ENCODE measurements at places on chromosomes 16 and 17.

DNA sequence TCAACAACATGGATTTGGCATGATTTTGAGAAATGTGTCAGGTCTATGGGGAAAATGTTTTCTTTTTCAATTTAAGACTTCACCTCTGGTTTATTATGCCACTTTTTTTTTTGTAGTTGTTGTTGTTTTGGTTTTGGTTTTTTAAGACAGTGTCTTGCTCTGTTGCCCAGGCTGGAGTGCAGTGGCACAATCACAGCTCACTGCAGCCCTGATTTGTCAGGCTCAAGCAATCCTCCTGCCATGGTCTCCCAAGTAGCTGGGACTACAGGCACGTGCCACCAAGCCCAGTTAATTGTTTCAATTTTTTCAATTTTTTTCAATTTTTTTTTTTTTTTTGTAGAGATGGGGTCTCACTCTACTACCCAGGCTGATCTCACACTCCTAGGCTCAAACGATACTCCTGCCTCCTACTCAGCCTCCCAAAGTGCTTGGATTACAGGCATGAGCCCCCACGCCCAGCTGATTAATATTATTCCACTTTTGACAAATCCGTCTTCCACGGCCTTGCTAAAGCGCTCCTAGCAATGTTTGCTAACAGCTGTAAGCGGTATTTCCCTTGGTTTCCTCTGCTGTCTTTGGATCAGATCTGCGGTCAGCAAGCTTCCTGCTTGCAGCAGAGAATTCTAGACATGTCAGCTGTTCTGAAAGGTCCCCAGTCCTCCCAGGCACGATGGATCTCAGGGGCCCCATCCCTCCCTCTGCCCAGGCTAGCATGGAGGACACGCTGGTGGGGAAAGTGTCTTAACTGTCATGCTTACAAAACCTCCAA lies 7.0 kb upstream of the MILR1 start:
- no peak for DNase-seq

DNA sequence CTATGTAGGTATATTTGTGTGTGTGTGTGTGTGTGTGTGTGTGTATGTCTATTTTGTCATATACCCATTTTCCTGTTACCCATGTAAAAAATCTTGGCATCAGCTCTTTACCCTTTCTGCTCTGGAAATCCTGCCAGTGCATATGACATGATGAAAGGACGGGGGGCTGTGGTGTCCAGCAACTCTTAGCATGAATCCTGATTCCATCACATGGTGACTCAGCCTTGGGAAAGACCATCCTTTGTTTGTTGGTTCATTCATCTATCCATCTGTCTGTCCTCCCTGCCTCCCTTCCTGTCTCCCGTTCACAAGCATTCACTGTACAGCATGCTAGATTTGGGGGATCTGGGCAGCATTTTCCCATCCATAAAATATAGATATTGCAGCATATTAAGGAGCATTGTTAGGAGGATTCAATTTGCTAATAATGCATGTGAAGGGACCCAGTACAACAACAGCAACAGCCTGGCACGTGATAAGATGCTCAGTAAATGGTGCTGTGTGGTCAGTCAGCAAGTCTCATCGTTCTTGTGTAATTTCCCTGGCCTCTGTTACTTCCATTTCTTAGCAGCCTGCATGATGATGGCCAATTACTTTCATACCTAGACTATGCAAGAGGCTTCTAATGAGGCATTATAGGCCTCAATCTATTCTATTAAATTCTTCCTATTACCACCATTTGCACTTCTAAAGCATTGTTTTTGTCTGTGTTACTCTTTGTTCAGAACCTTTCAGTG lies 191.0 kb downstream of the PRKCA start:
- no peak for DNase-seq

DNA sequence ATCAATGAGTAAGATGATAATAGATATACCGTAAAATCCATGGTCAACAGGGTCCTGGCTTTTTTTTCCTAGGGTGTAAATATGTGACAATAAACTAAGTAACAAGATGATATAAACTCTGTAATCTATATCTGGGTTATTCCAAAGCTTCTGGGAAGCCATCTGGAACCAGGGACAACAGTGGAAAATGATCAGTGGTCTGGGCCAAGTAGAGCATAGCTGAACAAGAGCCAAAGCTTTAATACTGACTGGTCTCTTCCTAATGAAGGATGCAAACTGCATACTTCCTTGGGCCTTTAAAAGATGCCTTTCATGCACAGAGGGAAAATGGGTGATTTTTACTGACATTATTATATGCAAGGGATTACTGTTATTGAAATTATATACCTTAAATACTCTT lies 8.9 kb downstream of the CA10 start:
- DNase-seq: no peak

- no peak for DNase-seq
Measured at GRCh38 chr17:63387656-63388340, 58.3 kb downstream of the CYB561 start.

GRCh38 chr17:48259694-48260291 lies 152.2 kb downstream of the SNX11 start:
- DNase-seq: peak; percentile 40

DNA sequence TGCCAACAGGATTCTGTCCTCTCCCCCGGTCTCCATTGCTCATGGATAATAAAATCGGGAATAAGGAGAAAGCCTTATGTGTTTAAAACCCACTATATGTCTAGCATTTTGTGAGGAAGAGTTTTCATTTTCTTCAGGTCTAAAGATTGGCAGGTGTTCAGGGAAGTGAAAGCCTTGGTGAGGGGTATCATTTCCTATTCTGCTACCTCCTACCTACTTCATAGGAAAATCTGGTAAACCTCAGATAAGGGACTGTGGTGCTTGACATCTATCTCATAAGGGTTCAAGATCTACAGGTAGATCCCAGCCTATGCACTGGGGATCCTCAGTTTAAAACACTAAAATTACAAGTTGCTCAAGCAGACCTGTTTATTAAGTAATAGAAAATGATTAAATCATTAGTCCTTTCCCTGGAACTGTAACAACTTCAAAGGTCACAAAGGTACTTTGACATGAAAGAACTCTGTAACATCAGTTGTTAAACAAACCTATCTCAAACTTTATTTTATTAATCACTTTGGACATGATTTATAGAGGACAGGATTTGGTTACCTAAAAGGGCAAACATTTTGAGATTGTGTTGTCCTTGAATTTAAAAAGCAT lies 6.5 kb downstream of the MOSMO start:
- no peak for DNase-seq

DNA sequence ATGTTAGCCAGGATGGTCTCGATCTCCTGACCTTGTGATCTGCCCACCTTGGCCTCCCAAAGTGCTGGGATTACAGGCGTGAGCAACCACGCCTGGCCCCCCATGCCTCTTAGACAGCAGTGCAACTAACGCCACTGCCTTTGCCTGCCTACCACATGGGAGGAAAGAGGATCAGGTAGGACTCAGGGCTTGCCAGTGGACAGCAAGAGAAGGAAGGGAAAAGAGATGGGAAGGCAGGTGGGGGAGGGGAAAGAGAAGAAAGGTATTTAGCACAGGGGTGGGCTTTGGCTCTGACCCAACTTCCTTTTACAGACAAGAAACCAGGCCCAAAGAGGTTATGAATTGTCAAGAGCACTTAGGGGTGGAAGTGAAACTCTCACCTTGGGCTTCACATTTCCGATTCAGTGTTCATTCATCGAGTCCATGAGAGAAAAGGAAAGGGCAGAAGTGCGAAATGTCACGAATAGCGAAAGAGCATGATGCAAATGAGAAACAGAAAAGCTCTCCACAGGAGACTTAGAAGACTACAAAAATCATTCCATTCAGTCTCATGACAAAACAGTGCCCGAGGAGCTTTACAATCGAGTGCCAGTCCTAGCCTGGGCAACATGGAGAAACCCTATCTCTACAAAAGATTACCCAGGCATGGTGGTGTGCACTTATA lies 36.4 kb downstream of the CDK5R1 start:
- DNase-seq: no peak

DNA sequence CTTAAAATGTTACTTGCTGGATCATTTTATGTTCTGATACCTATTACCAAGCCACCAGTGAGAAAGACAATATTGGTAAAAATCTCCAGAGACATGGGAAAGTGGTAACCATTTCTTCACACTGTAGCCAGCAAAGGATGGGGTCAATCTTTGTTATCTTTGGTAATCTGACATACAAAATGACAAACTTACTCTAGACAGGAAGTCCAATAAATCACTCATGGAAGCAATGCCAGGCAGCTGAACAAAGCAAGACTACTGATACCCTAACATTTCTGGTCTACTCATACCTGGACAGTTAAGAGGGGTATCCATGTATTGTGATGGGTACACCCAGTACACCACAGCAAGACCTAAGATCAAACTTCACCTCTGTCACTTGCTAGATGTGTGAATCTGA lies 19.0 kb downstream of the GRB2 start:
- no peak for DNase-seq

- DNase-seq: no peak
Measured at GRCh38 chr17:81523402-81524038, 4.7 kb upstream of the FSCN2 start.
